ENCODE measurements at places on chromosomes 5 and 9. TPM values are rescaled to one million over a fixed set of nuclear protein-coding genes. Genes with fewer than 3 reads are reported as not detected.
A peak's percentile ranks its signal among the peaks of the same experiment; 100 is the strongest.

DNA sequence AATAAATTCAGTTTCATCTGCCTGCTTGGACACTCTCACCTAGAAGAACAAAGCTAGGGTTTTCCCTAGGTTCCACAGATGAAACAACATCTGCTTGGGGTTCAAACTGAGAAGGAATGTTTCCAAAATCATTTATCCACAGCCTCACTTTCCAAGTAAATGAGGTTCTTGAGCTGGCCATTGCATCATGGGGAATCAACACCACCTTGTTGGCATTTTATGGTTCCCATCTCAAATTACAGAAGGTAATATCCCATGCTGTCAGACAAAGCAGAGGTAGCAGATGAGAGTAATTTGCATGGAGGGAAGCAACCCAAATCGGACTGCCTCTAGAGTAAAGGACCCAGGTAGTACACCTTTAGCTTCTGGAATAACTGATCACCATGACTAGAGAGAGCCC lies 10.5 kb upstream of the NR4A3 start:
- no peak for DNase-seq

GRCh38 chr5:74199436-74200210 lies 440.9 kb downstream of the ENC1 start:
- DNase-seq, result no peak

DNA sequence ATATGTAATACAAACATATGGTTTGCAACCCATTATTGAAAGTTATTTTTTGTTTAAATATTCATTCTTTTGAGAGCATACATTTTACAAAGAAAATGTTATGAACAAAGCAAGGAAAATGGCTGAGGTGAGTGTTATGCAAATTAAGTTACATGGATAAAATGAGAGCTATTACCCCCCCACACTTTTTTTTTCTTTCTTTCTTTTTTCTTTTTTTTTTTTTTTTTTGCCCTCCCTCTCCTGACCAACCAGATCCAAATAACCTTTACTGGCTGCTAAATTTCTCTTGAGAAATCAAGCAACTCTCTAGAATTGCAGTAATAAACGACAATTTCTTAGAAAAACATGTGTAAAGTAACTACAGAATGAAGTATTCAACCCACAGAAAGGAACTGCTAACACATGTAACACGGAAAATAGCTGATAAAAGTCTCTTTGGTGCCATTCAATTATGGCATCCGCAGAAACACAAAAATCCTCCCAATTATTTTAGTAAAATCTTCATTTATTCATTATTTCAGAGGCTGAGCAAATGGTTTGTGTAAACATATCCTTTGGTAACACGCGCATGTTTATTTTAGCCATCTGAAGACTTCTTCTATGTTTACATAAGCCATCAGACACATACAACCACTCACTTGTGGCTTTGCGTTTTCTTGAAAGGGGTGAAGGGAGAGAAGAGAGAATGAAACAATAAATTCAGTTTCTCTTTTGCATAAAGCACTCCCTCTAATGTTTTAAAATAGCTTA lies 216.1 kb downstream of the NFIB start:
- no peak for DNase-seq

DNA sequence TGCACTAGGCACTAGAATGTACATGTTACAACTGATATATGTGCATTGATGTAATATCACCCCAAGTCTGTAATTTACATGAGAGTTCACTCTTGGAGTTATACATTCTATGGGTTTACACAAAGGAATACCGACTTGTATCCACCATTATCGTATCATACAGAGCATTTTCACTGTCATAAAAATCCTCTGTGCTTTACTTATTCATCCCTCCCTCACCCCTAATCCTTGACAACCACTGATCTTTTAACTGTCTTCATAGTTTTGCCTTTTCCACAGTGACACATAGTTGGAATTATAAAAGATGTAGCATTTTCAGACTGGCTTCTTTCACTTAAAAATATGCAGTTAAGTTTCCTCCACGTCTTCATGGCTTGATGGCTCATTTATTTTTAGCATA lies 11.1 kb upstream of the RFK start:
- DNase-seq, result no peak

DNA sequence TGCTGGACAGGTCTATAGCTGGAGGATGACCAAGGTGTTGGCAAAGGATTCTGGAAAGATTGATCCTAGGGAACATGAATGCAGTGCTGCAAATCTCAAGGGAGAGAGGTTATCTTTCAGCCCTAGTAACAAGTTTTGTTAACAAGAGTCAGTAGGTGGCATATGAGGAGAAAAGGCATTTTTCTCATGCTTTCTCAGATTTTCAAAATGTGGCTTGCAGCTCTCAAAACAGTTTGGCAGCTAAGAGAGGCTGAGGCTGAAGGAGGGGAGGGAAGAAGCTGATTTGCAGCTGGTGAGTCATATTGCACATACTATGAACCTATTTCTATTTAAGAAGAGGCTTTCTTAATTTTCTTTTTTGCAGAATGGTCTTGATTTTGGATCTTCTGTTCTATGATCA lies 64.3 kb upstream of the PCA3 start:
- no peak for DNase-seq

DNA sequence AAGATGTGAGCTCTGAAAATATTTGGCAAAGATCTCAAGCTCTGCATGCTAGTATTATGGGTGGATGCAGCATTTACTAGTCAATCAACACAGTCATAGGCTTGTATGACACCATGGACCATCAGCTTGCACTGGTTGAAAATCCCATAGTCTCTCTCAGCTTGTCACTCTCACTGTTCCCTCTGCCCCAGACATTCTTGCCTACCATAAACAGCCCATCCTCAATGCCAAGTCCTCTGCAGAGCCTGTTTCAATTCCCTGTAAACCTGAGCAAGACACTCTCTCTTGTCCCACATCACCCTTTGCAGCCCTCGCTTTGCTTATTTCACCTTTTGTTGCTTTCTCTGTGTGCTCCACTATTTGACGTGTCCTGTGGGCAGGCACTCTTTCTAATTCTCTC lies 264.6 kb downstream of the ICE1 start:
- DNase-seq, result no peak

GRCh38 chr9:109316207-109316640 lies 4.6 kb downstream of the EPB41L4B start:
- peak; percentile 86 for DNase-seq

DNA sequence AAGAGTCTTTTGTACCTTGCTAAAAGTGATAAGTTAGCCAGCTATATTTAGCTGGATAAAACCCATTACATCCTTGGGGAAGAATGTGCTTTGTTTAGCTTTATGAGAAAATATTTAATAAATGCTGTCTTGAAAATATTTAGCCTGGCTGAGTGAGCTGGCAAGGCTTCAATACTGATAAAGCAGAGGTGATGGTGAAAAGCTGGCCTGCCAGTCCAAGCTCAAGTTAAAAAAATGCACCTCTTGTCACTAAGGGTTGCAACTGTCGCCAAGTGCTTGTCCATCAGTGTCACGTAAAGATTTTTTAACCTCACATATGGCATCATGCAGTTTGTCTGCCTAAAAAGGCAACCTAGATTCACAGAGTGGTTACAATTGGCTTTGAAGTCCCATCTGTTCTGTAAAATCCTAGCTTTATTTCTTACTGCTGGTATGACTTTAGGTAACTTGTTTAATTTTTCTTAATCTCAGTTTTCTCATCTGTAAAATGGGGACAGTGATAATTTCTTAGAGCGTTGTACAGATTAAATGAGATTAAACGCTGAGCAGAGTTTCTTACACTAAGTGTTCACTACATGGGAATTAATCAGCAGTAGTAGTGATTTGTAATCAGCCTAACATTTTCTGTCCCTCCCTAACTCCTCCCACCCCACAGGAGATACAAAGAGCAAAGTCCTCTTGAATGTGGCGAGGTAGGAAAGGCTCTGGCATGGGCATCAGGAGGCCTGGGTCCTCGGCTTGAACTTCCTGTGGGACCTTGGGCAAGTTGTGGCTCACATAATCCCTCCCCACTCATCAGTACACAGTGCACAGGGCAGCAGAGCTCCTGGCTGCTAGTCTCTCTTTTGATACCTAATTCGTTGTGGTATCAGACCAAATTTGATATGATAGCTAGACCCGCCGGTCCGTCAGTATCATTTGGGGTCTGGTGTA lies 48.7 kb downstream of the PIK3R1 start:
- no peak for DNase-seq

- no peak for DNase-seq
Measured at GRCh38 chr5:44911501-44911900, 102.8 kb downstream of the MRPS30 start.

GRCh38 chr5:168813184-168813968 lies 234.2 kb upstream of the PANK3 start:
- DNase-seq, result no peak

DNA sequence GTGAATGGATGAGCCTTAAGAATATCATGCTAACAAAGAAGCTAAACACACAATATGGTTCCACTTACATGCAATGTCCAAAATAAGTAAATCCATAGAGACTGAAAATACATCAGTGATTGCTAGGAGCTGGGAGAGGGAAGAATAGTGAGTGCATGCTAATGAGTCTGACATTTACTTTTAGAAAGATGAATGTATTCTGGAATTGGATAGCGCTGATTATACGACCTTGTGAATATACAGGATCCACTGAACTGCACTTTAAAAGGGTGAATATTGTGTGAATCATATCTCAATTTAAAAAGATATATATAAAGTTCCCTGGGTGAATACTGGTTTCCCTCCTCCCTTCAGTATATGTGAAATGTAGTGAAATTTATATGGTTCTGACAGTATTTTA lies 46.2 kb downstream of the LOX start:
- DNase-seq, result no peak

- no peak for DNase-seq
Measured at GRCh38 chr9:131492070-131492469, 10.6 kb upstream of the POMT1 start.

DNA sequence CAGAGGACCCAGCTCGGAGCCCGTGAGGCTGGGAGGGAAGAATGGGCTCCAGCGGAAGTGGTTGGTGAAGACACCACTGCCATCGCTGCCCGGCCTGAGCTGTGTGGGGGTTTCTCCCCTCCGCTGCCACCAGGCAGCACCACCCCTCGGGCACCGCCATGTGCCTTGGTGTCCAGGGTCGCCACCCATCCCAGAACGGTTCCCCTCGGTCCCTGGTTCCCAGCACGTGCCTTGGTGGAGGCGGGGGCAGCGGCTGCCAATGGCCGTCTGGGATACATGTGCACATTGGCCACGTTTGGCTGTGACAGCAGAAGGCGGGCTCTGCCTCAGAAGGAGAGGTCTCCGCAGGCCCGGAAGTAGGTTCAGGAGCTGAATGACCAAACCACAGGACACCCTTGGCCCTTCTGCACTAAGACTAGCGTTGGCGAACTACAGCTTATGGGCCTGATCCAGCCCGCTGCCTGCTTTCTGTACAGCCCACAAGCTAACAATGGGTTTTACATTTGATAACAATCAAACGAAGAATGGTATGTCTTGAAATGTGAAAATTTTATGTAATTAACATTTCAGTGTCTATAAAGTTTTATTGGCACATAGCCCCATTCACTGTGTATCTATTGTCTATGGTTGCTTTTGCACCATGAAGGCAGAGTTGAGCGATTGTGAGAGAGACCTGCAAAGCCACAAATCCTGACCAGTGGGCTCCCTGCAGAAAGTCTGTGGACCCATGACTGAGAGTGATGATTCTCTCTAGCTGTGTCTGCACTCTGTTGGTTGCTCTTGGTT lies 91.7 kb upstream of the RAPGEF1 start:
- no peak for DNase-seq

DNA sequence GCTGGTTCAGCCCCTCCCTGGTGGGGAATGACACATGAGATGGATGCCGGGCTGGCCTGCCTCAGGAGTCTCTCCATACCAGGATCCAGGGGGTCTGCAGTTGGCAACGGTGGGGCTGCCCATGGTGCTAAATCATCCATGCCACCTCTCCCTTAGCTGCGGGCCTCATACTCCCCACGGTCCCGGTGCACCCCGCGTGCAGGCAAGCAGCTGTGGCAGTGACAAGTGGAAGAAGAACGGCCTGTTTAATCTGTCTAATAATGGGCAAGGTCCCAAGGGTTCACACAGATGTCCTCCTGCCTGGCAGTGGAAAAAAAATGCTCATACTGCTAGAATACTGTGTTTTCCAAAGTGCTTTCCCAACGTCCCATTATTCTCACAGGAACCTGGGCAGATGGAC lies 196.9 kb upstream of the PANK3 start:
- no peak for DNase-seq

GRCh38 chr9:78320875-78321496 lies 24.1 kb downstream of the PSAT1 start:
- no peak for DNase-seq

DNA sequence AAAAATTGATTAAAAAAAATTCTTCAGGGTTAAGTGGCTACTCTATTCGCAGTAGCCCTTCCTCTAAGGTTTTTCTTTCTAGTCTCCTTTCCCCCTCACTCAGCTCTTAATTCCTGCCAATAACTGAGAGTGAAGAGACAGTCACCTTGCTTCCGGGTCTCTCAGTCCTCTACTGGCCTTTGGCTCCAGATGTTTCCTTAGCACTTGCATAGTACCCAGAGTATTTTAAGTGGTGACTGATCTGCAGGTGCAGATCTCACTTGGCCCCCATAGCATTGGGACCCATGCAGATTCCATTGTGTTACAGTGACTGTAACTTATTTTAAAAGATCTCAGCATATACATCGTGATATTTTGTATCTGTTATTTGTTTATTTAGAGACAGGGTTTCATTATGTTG lies 66.2 kb downstream of the GCNT1 start:
- DNase-seq, result no peak

GRCh38 chr5:176578391-176578808 lies 29.3 kb downstream of the CDHR2 start:
- peak; percentile 65 for DNase-seq

DNA sequence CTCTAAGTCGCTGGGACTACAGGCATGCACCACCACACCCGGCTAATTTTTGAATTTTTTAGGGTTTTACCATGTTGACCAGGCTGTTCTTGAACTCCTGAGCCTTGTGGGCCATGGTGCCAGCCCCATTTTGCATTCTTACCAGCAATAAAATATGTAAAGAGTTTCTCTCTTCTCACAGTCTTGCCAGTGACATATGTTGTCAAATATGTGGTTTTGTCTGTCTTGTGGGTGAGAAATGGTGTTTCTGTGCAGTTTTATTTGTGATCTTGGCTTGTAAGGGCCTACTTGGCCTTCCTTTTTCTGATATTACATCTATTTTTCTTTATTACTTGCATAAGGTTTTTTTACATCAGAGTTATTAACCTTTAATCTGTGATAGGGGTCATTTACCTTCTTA lies 47.1 kb downstream of the SPIN1 start:
- no peak for DNase-seq

- no peak for DNase-seq
Measured at GRCh38 chr9:8864545-8864896, 1064.9 kb upstream of the DMAC1 start.

DNA sequence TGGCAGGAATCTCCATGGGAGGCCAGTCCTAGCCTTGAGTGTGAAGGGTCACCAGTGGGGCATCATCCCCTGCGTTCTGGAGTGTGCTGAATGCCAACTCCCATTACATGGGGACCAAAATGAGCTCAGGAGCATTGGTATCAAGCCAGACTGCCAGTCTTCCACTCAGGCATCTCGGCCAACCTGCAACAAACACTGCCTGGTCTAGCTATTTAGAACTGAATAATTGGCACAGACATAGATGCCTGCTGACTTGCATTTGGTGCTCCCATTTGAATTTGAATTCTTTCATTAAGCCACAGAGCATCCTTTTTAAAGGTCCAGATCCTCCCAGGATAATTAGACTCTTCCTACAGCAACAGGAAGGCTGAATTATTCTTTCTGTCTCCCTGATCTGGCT lies 116.6 kb upstream of the ABCA1 start:
- no peak for DNase-seq

The GABRA1 gene
- total RNA-seq, result not detected

The RIMOC1 gene
- 25.2 TPM for total RNA-seq

The SLC36A3 gene
- not detected for total RNA-seq

The ITGA1 gene
- total RNA-seq, result 132 TPM

The KIAA1958 gene
- total RNA-seq, result 7.9 TPM

The SUSD3 gene
- 3.8 TPM for total RNA-seq

The TBCA gene
- total RNA-seq, result 123 TPM

The PDE8B gene
- 42.6 TPM for total RNA-seq

The DMRT3 gene
- total RNA-seq, result 0.26 TPM
